ENCODE measurements at places on chromosomes 3 and 15.

GRCh38 chr15:31397851-31398661 is 71.4 kb downstream of the KLF13 start:
- no peak for DNase-seq

DNA sequence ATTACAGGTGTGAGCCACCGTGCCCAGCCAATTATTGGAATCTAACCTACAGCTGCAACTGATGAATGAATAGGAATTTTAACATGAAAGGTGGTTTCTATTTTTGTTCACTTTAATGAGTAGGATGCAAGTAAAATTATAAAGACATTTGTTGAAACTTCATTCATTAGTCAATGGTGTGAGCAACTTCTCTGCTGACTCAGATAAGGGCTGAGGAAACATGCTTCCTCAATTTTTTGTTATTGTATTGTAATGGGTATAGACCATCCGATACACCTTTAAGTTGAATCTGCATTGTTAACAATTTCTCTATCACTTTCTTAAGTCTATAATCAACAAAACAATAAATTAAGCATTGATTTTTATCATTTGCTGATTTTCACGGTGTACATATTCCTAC is 127.8 kb downstream of the STAG1 start:
- DNase-seq = no peak

DNA sequence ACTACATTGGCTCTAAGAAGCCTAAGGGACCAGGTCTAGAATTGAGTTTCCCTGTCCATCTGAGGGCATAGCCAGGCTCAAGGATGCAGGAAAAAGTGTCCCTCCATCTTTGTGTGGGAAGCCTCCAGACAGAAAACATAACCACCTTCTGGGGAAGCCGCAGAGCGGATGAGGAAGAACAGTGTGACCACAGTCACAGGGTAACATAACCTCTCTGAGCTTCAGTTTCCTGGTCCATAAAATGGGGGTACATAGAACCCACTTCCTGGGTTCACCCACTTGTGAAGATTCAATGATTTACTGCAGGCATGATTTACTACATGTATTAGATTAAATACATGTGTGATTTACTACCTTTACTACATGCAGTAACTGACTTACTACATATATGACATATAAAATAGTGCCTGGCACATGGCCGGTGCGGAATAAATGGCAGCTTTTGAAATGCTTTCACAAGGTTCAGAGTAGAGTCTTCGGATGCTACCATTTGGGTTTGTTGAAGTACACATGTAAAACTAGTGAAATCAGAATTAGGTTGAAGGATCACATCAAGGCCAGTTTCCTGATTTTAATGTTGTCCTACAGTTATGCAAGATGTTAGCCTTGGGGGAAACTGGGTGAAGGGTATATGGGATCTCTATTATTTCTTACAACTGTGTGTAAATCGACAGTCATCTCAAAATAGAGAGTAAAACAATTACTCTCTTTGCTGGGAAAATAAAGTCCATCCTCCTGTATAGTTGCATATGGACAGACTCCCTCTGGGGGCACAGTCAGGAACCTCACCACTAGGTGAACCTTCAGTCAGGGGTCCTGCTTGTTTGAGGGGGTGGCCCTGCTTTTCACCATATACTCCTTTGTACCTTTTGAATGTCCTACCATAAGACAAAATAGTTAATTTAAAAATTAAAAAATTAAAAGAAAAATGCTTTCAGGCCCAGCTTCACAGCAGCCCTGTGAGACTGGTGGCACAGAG is 86.0 kb downstream of the SEMA5B start:
- no peak for DNase-seq

- peak; percentile 57 for DNase-seq
These were observed 148.8 kb upstream of the HES1 start for GRCh38 chr3:193987186-193987585.

- no peak for DNase-seq
These were observed 41.6 kb upstream of the CNOT10 start for GRCh38 chr3:32643354-32643753.

DNA sequence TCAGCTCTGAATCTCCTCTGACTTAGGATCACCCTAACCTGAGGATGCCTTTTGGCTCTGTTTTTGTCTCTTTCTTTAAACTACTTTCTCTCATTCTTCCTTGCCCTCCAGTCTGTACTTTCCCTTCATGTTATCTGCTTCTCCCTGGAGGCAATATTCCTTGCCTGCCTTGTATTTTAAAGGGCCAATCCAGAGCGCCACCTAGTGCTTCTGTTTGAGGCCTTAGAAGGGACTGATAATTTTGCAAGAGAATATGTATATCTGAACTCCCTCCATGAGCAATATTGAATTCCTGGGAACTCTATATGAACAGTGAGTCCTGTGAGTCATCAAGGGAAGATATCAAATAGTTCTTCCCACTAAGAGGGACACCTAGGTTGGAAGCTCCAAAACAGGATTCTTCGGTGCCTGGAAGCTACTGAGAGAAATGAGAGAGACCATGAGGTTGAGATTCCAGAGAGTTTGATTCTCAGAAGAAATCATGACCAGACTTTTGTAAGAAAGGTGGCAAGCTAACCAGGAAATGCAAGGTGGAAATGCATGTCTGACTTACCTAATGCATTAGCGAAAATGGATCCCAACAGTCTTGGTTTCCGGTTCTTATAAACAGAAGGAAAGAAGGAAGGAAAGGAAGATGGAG is 203.8 kb upstream of the CD96 start:
- no peak for DNase-seq

DNA sequence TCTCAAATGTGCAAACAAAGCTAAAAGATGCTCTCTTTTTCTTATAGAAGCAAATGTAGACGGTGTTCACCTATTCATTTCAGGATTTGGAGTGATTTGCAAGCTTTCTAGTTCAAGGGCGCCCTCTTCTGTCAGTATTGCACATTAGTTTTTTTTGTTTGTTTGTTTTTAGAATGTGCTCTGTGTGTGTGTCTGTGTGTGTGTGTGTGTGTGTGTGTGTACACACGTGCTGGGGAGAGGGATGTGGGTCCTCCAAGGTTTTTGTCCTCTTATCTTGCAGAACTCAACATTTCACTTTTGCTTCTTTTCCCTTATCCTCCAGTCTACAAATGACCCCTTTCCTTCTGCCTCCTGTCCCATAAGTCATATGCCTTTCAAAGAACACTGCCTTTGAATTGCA is 23.5 kb downstream of the DNAH1 start:
- DNase-seq = peak; percentile 68

DNA sequence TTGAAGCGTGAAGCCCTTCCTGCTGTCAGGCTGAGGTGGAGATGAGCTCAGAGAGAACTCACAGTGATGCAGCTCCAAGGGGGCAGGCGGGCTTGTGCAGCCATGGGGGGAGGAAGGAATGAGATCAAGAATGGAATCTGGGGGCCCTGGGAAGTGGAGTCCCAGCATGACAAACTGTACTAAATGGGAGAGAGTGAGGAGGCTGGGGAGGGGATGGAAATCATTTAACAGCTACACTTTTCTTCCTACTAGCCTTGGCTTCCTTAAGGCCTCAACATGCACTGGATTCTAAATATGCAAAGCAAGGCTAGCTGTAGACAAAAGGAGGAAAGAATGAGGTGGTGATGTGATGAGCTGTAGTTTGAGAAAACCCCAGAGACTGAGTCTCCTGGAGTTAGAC is 133.9 kb downstream of the EEFSEC start:
- no peak for DNase-seq

DNA sequence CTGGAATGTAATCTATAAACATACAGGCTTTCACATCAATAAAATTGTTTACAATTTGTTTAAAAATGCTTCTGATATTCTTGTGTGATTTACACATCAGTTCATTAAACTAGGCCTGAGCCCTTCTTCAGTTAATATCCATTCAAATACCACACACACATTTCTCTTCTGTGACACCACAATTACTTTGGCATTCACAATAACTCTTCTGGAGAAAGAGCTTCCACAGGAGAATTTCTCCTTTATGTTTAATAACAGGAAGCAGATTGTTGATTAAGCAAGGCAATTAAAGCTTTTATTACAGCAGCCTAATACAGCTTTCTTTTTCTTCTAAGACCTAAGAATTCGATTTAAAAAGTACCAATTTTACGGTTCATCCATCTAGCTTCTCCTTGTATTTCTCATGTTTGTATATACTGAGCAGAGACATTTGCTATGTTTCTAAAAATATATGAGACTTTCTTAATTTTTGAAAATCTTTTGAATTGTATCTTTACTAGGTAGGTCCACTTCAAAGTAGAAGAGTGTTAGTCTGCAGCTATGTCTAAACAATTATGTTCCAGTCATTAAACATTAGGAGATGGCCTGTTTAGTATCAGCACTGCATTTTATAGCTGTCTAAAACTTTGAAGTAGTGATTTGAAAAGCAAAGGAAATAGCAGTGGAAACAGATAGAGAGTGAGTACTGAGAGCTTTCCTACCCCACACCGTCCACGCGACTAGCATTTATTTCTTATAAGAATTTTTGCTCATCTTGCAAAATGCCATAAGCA is 511.1 kb upstream of the UBE2E2 start:
- peak; percentile 23 for DNase-seq

GRCh38 chr3:46609944-46610722 is 2.2 kb upstream of the FAM240A start:
- no peak for DNase-seq

DNA sequence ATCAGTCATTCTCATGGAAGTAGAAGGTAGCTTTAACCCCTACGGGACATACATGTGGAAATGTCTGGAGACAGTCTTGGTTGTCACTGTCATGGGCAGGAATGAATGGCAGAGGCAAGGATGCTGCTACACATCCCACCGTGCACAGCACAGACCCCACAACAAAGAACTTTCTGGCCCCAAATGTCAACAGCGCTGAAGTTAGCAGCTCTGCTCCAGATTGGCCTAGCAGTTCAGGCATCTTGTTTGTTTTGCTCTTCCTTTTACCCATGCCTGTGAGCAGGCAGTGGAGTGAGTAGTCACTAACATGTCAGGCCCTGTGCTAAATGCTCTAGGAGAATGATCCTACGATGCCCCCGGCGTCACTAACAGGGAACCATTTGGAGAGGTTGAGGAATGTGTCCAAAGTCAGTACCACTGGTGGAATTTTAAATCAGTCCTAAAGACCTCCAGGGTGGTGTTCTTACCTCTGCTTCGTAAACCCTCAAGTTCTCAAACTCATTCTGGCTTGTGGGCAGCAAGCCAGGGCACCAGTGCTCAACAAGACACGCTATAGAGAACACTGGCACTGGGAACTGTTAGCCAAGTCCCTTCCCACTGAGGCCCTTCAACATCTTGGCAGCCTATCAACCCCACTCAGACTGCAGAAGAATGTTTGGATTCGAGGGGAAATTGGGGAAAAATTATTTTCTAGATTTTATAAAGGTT is 142.2 kb downstream of the FOXP1 start:
- DNase-seq = no peak

DNA sequence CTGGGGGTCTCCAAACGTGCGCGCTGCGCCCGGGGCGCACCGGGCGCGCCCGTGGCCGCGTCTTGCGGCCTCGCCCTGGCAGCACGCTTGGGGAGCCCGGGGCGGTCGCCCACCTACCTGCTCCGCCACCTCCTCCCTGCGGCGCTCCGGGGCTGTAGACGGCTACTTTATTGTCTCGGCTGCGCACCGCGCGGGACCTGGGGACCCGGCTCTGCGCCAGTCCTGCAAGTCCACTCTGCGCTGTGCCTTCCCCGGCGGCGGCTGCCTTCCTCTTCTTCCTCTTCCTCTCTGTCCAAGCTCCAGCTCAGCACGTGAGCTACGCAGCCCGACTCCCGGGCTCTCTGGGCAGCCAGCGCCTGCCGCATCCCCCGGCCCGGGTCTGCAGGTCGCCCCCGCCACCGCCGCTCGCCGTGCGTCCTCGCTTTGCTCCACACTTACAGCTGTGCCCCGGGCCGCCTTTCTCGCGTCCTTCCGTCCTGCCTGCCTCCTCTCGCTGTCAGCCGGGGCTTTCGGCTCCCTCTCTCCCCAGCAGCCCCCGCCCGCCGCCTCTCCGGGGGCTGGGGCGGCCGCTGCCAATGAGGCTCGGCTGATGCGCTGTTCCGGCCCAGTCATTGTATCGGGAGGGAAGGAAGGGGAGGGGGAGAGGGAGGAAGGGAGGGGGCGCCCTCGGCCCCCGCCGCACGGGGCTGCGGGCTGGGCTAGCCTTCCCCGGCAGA is 156.4 kb upstream of the FRMD4B start:
- DNase-seq = peak; percentile 76
